ENCODE measurements at places on chromosomes 3 and 15.

DNA sequence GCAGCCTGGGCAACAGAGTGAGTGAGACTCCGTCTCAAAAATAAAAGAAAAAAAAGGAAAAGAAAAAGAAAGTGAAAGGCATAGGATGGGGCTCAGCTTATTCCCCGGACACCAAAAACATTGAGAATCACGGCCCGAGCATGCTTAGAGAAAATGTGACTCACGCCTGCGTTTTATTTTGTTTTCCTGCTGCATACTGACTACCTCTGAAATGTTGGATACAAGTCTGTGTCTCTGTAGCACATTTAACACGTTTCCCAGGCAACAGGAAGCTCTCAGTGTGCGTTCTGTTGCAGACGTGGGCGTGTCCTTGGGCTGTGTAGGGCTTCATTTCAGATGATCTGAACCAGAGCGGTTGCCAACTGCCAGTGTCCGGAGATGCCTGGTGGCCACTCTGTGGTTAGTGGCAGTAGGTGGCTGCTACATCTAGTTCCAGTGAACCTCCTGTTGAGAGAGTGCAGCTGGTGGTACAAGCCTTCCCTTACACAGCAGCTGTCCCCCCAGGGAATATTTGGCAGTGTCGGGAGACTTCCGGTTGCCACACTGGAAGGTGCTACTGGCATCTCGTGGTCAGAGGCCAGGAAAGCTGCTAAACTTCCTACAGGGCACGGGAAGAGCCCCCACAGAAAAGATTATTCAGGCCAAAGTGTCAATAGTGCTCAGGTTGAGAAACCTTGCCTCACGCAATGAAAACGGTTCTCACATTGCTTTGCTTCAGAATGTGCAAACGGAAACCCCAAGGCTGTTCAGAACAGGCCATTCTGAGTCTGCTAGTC is 3.0 kb downstream of the SLC51A start:
- DNase-seq = peak; percentile 80

GRCh38 chr15:93771196-93772030 is 459.9 kb upstream of the MCTP2 start:
- DNase-seq = no peak

DNA sequence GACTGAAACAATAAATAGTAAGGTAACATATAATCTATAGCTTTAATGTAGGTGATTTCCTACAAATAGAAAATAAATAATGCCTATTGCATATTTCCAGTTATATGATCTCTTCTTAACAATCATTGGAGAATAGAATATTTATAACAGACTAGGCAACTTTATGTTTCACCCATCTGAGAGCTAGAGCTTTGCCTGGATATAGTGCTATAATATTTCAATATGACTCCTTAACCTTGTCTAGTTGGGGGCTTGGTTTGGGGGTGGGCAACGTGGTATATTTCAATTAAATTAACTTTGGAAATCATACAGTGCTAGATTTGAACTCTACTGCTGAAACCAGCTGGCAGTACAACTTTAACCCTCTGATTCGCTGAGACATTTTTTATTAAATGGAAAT is 265.2 kb downstream of the CNTN4 start:
- no peak for DNase-seq

DNA sequence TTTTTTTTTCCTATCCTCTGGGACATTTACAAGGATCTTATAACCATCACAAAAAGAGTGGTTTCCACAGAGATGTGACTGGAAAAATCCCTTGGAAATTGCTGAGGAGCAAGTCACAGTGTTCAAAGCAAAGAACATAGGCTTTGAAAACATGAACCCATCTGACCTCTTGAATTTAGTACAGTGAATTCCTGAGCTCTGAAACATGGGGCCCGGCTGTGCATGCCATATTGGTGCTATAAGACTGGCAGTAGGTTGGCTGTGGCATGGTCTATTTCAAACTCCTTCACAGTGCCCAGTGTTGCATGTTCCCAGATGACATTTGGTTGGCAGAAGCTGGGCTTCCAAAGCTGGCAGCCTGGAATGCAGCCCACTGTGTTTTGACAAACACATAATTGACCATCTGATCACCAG is 202.2 kb downstream of the TIGIT start:
- no peak for DNase-seq

- DNase-seq = no peak
These were observed 122.4 kb downstream of the SSR3 start for GRCh38 chr3:156432563-156432962.

GRCh38 chr3:56467801-56468183 is 475 bp downstream of the ERC2 start:
- no peak for DNase-seq

DNA sequence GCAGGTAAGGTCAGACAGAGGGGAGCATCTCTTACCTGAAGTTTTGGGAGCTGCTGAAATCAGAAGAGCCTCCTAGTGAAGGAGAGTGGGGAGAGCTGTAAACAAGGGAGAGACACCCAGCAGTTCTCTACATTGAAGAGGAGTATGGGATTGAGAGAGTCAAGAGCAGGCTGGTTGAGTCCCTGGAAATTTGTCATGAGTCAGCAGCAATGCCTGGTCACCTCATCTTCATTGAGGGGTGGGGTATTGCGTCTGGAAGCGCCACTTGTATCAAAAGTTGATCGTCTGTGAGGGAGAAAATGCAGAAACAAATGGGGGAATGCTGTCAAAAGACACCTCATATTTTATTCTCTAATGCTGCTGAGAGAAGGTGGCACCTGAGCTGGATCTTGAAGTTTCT is 256.6 kb upstream of the CFAP20DC start:
- no peak for DNase-seq

DNA sequence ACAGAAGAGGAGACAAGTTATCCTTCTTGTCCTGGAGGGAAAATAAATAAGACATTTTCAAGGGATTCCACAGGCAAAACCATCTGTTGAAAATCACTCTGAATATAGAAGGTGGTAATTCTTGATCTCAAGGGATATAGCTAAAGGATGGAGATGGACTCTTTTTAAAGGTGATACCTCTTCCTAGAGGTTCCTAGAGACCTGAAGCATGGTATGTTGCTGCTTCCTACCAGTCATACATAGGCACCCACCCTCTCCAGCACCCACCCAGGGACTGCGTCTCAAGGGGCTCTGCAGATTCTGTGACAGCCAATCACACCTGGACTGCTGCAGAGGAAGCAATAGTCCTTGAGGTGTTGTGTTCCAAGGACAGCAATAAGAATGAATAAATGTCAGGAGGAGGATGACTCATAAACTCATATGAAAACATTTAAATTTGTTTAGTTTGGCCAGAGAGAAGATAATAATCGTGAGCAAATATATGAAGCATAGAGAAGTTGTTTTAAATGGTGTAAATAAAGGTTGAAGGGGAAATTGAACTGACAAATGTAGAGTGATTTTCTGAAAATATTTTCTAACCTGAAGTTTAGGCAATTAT is 741.6 kb upstream of the CBLB start:
- DNase-seq = no peak

DNA sequence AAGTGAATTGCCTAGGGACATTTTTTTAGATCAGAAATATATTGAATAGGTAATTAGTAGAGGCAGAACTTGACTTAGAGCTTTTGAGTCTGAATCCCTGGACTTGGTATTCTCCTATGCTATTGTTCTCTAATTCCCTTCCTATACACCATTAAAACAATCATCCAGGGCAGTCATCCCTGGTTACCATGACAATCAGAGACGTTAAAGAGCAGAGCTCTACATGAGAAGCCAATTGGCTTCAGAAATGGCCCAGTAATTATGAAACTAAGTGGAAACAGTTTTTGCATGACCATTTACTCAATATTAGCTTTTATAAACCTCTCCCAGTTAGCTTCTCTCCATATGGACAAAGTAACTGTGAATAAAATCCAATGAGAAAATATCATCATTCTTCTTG is 182.1 kb upstream of the TP63 start:
- DNase-seq = no peak

- no peak for DNase-seq
These were observed 28.2 kb upstream of the BCL6 start for GRCh38 chr3:187773233-187774184.

DNA sequence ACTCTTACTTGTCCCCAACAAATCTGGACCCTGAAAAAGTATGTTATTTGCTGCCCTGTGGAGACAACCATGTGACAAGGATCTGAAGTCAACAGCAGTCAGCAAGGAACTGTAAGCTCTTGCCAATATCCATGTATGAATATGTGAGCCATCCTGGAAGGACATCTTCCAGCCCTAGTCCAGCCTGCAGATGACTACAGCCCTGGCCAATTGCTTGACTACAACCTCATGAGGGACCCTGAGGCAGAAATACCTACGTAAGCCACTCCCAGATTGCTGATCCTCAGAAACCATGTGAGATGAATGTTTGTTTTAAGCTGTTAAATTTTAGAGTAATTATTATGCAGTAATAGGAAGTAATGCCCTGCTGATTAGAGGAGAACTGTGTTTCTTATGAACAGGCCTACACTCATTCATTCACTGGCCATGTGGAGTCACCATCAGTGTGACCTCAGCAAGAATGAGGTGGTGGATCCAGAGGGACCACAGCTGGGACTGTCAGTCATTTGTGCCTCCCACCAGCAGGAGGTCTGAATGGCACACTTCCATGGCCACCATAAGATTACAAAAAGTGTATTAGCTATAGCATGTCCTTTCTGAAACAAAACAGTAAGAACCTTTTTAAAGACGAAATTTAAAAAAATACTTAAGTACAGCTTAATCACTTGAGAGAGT is 92.6 kb downstream of the TFDP2 start:
- no peak for DNase-seq

GRCh38 chr3:61110576-61110975 is 140.7 kb downstream of the FHIT start:
- DNase-seq = no peak

DNA sequence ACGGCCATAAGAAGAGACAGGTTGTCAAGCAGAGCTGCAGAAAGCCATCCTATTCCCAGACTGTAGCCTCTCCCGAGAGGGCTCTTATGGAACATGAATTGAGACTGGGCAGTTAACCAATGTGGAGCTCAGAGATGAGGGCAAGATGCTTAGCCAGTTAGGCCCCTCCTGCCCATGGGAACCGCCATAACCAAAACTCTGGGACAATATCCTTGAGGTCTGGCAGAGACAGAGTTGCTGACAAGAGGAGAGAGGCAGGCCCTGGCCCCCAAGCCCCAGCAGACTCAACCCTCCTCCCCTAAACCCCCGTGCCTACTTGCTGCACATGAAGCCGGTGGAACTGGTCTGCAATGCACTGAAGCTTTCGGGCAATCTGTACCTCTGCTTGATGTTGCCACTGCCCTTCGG is 4.8 kb downstream of the BMF start:
- DNase-seq = no peak

DNA sequence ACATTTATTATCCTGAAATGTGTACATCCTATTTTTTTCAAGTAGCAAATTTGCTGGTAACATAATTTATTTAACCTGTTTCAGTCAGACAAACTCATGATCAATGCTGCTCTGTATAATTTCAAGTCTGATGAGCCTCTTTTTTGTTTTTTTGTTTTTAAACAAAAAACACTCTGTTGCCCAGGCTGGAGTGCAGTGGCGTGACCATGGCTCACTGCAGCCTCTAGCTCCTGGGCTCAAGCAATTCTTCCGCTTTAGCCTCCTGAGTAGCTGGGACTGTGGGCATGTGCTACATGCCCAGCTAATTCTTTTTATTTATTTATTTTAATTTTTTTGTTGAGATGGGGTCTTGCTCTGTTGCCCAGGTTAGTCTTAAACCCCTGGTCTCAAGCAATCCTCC is 40.1 kb upstream of the CAPN3 start:
- no peak for DNase-seq

DNA sequence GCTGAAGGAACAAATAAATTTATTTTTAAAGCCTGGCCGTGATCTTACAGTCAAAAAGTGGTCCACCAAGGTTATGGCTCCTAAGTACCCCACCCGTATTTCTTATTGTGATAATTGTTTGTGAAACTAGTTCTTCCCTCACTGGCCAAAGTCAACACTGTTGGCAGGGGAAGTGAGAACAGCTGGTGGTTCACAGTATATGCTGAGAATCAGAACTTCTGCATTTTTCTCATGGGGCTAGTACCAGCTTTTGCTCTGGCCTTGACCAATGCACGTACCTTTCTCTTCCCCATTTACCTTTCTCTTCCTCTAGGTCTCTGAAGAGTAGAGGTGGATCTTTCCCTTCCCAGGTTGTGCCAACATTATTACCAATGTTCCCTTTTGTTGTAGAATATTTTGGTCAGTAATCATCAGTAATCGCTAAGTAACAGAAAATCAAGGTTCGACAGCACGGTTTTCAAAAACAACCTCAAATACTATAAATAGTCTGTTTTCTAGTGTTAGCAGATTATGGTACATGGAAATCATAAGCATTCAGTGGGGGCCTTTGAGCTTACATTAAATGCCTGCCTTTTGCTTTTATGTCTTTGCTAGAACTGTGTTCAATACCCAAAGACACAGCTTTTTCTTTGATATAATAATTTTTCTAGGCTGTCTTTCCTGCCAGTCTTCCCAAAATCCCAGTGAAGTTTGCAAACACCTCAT is 268.0 kb downstream of the LPP start:
- DNase-seq = no peak

GRCh38 chr15:32763295-32763694 is 45.5 kb downstream of the GREM1 start:
- no peak for DNase-seq

DNA sequence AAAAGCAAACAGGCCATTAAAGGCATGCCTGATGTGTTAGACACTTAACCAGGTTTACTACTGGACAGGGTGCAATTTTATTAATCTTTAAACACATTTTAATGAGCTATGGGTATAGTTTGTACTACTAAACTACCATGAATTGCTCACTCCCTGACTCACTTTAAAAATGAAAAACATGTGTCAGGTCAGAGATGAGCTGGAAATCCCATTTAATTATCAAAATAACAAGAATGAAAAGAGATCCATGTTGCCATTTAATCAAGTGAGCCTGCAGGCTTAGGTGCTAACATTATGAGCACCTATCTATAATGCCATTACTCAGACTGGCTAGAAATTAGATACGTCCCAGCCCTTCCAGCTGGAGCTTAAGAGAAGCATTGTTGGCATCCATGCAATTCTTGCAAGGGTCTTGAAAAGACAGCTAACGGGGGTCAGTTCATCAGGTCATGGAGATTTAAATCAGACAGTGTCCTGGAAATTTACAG is 224.4 kb downstream of the THRB start:
- DNase-seq = no peak

DNA sequence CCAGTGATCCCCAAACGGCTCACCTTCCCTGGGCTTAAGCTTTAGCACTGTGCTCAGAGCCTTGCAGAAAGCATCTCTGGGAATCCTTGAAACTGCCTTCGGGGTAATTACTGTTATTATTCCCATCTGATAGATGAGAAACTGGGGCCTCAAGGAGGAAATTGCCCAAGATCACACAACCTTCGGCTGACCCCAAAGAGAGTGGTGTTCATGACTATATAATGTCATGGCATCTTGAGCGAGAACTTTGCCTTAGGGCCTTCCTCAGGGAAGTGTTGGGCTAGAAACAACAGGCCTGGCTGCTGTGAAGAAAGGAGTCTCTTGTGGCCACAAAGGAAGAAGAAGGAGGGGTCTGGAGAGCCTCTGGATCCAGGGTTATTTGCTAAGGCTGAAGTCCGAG is 388.7 kb upstream of the CFAP20DC start:
- DNase-seq = no peak

GRCh38 chr3:45283471-45283870 is 57.4 kb upstream of the TMEM158 start:
- no peak for DNase-seq
